SW 1271 (cell line): ENCODE measurements at places on chromosomes 4 and X.
A peak's percentile ranks its signal among the peaks of the same experiment; 100 is the strongest.

DNA sequence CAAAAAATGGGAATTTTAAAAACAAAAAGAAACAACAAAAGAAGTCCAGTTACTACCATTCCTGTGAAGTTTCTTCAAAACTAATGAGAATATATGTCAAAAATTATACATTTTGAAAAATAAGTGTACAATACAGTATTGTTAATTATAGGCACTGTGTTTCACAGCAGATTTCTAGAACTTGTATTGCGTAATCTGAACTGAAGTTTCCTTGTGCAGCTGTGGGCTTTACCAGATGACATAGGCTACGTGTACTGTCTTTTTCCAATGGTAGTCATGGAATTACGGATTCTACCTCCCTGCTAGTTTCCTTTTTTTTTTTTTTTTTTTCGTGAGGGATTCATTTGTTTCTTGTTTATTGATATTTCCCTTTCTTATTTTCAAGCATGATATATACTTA, 113.8 kb upstream of the GABRA2 start:
- DNase-seq: no peak

GRCh38 chrX:15471028-15471427, 22.1 kb downstream of the PIR start:
- peak; percentile 7 for DNase-seq

DNA sequence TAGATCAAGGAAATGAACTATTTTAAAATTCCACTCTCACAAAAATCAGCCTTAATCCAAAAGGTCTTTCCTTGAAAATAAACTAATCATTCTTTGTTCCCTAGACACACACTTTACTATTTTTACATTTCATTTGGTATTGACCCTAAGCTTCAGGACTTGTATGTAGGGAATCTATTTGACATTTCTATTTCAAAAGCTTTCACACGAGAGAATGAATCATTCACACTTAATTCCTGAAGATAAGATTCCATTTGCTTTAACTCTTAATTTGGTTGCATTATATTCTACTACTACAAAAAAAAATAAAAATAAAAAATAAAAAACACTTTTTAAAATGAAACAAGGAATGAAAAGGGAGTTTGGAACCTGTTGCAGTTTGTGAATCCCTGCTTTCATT, 43.7 kb downstream of the EDNRA start:
- no peak for DNase-seq

- no peak for DNase-seq
Measured at GRCh38 chr4:98185279-98185678, 42.0 kb upstream of the STPG2 start.

- no peak for DNase-seq
Measured at GRCh38 chrX:17403972-17404371, 29.0 kb downstream of the NHS start.

DNA sequence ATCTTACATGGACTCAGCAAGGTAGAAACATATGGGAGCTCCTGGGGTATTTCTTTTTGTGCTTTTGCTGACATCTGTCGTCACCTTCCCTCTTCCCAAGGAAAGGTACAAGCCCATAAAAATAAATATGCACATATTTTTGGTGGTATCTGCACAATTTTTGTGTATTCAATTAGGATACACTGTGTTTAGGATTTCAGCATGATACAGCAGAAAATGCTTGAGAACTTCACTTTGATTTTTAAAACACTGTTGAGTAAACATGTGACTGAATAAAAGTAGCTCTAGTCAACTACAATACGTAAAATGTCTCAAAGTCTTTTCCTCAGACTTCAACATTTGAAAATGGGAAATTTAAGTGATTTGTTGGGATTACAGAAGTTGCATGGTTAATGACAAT, 99.4 kb upstream of the SPANXC start:
- no peak for DNase-seq

GRCh38 chr4:123443401-123444289, 47.0 kb downstream of the SPRY1 start:
- no peak for DNase-seq

- no peak for DNase-seq
Measured at GRCh38 chr4:6033381-6033780, 15.2 kb upstream of the C4orf50 start.

- no peak for DNase-seq
Measured at GRCh38 chr4:168409089-168409801, 71.0 kb downstream of the DDX60L start.

DNA sequence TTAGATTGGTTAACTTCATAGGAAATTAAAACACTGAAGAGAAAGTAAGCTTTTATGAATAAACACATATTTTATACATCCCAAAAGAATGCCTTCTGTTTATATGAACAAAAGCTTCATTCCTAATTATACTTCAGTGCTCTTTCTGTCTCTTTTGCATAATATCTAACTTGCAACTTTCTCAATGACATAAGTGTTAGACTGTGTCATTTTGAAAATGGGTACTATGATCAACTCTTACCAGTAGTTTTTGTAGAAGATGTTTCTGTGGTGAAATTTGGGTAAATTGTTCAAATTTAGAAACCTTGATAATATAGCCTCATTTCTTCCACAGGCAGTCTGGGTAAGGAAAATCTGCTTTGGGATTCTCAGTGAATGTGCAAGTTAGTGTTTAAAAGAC, 991.4 kb downstream of the CCSER1 start:
- DNase-seq: no peak

DNA sequence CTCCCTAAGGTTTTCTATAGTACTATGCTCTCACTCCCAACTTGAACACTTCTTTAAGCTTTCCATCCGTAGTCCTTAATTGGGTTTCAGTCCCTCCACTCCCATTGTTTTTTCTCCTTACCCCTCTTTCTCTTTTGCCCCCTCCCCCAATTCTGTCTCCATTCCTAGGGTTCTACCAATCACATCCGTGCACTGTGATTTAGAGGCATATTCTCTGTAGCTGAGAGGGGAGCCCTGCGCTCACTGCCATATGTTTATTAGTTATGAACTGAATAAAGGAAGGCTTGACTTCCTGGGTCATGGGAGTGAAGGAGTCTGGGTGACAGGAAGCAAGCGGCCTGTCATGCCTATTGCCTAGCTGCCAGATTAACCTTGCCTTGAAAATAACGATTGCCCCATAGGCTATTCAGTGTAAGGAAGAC, 471 bp downstream of the MCTS1 start:
- DNase-seq: no peak
